T-helper 17 cell (primary cell): ENCODE measurements at places on chromosomes 16 and 17. TPM values are rescaled to one million over a fixed set of nuclear protein-coding genes. Genes with fewer than 3 reads are reported as not detected.

DNA sequence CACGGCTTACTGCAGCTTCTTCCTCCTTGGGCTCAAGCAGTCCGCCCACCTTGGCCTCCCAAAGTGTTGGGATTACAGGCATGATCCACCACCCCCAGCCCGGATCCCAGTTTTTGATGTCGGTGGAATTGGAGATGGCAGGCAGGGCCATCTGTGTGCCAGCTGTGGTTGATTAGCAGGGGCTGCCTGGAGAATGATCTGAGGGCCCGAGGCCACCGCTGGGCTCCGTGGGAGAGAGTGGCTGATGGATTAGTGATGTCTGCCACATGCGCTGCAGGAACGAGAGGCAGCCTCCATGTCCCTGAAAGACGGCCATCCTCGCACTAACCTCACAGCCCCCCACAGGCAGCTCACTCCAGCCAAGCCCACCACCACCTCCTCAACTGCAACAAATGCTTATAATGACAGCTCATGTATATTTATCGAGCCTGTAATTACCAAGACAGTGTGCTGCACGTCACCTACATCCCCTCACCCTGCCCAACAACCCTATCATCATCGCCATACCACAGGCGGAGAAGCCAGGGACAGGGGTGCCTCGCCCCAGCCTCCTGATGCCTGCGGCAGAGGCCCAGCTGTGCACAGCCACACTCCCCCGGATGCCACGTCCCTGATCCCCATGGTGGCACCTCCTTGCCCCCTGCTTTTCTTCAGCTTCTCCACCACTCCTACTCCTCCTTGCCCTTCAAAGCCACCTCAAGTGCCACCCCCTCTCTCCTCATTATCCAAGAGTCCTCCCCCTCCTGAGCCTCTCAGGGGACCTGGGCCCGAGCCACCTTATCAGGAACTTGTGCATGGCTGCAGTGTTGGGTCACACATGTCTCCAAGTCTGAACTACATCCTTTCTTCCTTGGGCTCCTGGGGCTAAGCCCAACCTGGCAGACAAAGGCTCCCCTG, 33.2 kb downstream of the ACTG1 start:
- DNase-seq = no peak

DNA sequence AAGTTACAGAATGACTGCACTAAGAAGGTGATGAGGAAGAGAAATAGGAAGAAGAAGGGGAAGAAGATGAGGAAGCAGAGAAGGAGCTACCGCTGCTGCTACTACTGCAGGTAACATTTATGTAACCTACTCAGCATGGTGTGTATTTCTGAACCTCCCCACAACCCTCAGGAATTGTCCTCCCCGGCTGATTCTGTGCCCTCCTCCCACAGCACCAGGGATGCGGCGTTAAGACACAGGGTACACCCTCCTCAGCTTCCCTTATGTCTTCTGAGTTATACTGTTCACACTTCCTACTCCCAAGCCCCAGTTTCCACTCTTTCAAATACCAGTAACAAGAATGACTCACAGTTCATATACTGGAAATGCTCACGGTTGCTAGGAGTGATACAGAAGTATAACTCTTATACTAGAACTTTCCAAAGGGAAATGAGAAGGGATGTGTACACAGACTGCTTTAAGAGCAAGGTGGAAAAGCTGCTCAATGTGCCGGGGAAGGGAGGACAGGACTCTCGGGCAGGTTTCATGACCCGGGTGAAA, 224.5 kb upstream of the PSMD7 start:
- no peak for DNase-seq

DNA sequence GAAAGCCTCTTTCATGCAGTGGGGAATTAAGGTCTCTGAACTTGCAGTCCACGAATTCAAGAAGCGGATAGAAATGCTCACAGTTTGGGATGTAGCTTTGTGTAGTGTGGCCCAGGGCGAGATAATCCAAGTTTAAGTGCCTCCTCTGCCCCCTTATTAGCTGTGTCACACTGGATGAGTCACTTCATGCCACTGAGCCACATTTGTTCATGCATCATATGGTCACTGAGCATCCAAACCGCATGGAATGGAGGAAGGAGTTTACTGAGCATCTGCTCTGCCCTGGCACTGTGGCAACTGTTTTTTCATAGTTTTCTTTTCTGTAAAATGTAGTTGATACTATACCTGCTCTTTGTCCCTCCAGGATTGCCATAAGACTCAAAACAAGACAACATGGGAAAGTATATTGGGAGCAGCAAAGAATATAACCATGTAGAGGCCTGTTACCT, 15.1 kb upstream of the DHX8 start:
- DNase-seq = no peak

DNA sequence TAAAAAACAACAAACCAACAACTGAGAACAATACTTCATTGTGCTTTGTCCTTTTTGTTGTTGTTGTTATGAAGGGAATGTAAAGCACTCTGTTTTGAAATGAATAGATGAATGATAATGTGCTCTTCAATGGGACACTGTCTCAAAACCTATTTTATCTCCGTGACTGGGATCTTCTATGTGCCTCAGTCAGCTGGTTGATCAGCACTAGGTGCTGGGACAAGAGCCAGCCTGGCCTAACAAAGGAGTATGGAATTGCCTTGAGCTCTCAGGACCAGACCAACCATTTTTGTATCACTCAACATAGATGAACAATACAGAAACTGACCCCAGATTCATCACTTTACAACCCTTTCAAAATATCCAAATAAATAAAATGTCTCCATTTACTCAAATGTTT, 440.2 kb downstream of the KCNJ2 start:
- no peak for DNase-seq

DNA sequence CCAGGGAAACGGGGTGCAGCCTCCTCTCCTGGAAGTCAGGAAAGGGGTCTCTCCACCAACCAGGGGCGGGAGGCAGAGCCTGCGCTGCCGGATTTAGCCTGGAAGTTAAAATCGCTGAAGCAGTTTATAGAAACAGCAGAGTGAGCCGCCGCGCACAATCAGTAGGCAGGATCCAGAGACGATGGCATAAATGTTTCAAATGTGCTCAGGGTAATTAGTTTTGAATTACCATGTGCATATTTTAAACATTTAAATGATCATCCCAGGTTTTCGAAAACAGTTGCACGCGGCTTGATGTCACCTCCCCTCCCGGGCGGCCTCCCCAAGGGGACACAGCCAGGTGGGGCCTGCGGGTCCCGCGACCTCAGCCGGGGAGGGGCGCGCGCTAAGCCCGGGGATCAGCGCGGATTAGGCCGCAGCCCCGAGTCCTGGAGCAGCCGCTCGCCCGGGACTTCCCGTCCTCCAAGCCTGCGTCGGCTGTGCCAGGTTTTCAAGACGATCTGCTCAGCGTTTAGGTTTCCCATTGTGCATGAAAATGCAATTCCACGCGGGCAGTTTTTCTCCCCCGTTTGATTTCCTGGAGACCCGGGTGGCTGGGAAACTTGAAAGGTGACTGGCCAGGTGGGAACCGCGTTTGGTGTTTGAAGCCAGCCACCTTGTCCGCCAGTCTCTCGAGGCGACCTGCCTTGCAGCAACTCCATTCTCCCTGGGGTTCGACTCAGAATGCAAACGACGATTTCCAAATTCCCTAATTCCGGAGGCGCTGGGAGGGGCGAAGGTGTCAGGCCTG, 78.3 kb downstream of the RPA1 start:
- DNase-seq = no peak

DNA sequence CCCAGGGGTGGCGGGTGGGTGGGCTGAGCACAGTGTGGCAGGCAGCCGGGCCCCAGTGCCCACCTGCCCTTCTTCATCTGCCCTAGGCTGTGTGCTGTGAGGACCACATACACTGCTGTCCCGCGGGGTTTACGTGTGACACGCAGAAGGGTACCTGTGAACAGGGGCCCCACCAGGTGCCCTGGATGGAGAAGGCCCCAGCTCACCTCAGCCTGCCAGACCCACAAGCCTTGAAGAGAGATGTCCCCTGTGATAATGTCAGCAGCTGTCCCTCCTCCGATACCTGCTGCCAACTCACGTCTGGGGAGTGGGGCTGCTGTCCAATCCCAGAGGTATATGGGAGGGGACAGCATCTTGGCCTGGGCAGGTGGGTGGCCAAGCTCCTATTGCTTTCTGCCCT, 6.4 kb downstream of the GRN start:
- no peak for DNase-seq

DNA sequence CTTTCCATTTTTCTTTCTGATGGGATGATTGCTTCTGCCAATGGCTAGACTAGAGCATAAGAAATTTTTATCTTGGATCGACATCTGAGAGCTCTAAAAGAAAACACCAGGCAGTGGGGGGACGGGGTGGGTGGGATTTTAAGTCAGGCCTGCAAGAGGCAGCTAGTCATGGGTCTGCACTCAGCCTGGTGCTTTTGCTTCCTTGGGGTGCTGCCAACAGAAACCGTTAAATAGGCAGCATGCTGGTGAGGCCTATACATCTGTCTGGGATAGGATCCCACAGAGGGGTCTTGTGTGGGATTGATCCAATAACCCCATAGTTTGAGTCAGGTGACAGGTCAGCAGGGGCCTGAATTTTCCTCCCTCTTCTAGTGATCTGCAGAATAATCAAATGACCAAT, 26.9 kb downstream of the ZNRF1 start:
- no peak for DNase-seq

PYDC1 gene
- not detected for total RNA-seq

CDRT15 gene
- not detected for total RNA-seq

CEMP1 gene
- 0.75 TPM for total RNA-seq

SLC35G6 gene
- total RNA-seq = not detected
